GM18507 (cell line): ENCODE measurements at places on chromosomes 7 and 10.
A peak's percentile ranks its signal among the peaks of the same experiment; 100 is the strongest.

GRCh38 chr7:157688533-157689268 lies 351.9 kb downstream of the DNAJB6 start:
- DNase-seq = no peak

DNA sequence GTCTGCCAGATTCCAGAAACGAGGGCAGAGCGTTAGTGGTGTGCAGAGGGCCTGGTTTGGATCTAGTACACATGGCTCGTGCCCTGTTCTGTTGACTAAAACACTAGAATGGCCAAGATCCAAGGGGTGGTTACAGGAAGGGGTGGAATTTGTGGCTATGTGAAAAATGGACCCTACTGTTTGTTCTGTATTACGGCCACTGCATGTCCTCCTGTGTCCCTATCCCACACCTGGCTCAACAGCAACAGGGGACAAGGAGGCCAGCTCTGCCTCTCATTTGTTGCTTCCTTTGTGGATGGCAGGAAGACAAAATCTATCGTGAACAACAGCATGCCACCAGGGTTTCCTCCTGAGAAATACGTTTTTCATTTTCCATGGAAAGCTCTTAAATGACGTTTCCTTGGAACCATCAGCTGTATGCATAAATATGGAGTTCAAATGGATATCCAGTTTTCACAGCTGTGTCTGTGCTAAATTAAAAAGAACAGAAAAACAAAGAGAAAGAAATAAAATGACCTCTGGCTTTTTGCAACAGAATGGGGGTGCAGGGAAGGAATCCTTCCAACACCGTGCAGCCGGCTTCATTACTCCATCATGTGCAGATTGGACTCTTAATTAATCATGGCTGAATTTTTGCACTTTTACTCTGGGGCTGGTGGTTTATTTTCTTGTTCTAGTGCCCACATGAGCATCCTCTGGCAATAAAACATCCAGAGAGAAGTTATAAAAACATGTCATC lies 318.9 kb downstream of the CXCL12 start:
- DNase-seq = no peak

- DNase-seq = no peak
These were observed 15.1 kb downstream of the FBXL13 start for GRCh38 chr7:103059471-103059870.

- DNase-seq = no peak
These were observed 57.7 kb downstream of the STEAP1B start for GRCh38 chr7:22442187-22442881.

DNA sequence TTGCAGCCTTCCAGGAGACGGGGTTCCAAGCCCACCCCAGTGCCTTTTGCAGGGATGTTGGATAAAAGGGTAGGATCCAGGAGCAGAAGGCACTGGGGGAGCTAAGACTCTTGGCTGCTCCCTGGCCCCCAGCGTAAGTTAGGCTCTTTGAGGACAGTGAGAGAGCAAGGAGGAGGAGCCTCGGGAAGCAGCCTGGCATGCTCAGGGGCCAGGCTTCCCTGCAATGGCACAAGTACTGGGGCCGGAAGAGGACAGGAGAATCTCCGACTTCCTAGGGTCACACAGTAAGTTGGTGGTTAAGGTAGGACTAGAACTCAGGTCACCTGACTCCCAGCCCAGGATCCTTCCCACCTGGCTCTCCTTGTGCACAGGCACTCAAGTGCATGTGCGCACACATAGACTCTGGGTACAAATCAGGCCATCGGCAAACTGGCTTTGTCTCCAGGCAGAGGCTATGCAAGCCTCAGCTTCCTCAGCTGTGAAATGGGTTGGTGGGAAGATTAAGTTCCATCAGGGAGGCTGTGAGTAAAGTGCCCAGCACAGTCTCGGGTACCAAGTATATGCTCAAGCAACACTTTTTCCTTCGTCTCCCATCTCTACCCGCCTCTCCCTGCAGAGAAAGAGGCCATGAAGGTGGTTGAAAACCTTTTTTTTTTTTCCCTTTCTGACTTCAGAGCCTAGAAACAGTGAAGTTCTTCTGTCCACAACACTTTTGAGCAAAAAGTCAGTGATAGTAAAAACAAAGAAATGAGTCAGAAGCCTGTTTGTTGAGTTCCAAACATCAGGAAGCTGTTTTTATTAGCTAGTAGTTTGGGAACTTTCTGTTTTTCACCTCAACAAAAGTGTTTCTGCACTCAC lies 79.1 kb downstream of the NEURL1 start:
- no peak for DNase-seq

- no peak for DNase-seq
These were observed 162.2 kb downstream of the ARHGAP21 start for GRCh38 chr10:24561453-24561852.

GRCh38 chr10:27833792-27834191 lies 88.2 kb upstream of the MKX start:
- no peak for DNase-seq

GRCh38 chr10:60140651-60141632 lies 234.6 kb upstream of the CCDC6 start:
- no peak for DNase-seq

- DNase-seq = no peak
These were observed 45.4 kb downstream of the DKK1 start for GRCh38 chr10:52359441-52359840.

DNA sequence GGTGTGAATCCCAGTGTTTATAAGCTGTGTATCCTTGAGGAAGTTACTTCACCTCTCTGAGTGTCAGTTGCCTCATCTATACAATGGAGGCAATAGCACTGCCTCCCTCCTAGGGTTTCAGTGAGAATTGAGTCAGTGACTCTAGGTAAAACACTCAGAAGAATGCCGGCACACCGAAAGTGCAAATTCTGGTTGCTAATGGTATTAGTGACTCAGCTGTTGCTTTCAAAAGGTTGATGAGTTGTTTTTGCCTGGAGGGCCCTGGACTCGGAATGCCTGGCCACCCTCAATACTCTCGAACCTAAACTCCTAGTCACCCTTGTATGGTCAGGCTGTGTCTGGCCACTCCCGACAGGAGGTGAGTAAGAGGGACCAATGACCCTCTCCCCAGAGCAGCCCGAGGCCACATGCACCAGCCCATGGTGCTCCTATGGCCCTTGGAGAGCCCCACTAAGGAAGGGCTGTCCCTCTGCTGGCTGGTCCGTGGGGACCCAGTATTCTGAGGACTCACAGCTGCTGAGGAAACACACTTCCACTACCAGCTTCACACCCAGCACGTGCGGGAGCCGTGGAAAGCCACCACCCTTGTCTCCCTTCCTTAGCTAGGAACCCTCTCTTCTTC lies 60.2 kb downstream of the CALML3 start:
- peak; percentile 39 for DNase-seq

GRCh38 chr10:32951111-32951510 lies 6.9 kb downstream of the ITGB1 start:
- no peak for DNase-seq

- no peak for DNase-seq
These were observed 2.0 kb downstream of the GFRA1 start for GRCh38 chr10:116270771-116271592.

GRCh38 chr10:15124190-15124589 lies 27.0 kb downstream of the RPP38 start:
- no peak for DNase-seq

- DNase-seq = no peak
These were observed 37.2 kb downstream of the IKZF1 start for GRCh38 chr7:50341724-50342123.

DNA sequence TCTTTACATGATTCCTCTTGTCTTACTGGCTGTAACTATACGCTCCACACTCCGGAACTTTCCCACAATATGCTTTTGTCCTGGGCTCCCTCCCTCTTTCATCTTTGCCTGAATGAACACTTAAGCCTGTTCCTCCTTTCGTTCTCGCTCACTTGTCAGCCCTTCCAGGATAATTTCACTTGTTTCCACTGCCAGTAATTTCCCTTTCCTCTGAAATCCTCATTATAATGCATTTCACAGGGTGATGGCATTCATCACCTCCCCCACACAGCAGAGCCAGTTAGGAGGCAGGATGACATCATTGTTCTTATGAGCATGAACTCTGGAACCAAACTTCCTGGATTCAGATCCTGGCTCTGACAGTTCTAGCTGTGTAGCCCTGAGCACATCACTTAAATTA lies 372.6 kb downstream of the GPR158 start:
- no peak for DNase-seq

- DNase-seq = no peak
These were observed 435.2 kb upstream of the SEMA3D start for GRCh38 chr7:85622059-85622458.

DNA sequence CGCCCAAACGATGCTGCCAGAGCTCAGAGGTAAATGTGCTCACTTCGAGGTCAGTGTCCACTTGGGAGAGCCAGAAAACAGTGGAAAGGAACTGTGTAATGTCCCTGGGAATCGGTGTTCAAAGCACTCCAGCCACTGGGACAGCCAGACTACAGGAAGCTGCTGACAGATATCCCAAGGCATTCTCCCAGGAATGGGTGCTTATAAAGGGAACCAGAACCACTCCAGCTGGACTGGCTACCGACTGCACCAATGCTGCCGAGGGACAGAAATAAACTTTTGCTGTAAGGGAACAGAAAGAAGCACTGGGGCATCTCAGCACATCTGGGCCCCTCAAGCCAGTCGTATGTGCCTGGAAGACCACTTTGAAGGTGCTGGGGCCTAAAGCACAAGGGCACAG lies 76.7 kb downstream of the ATXN7L1 start:
- DNase-seq = no peak

DNA sequence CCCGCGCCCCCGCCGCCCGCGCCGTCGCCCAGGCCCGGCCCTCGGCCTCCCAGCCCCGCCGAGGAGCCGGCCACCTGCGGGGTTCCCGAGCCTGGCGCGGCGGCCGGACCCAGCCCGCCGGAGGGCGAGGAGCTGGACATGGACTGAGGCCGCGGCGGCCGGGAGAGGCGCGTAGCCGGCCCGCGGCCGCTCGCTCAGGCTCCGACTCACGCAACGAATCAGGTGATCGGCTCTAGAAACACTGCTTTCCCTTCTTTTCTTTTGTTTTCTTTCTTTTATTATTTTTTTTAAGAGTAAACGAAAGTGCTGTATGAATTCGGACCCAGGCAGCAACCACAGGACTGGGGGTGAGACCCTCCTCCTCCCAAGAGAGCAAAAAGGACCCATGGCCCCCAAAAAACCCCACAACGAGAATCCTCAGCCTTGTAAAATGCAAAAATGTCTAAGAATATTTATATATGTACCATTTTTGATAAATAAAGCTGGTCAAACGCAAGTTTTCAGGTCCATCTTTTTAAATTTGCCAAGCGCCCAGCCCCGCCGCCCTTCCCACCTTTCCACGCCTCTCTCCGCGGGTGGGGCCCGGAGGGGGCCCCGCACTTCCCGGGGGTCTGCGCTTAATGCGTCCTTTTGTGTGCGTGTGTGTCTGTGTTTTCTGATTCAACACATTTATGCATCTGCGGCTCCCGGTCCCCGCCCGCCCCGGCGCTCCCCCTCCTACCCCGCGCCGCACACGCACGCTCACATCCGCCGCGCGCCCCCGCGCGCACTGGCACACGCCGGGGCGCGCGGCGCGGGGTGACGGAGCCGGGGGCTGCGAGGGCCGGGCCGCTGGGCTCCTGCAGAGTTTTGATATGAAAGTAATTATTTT lies 4.4 kb downstream of the UNCX start:
- no peak for DNase-seq

DNA sequence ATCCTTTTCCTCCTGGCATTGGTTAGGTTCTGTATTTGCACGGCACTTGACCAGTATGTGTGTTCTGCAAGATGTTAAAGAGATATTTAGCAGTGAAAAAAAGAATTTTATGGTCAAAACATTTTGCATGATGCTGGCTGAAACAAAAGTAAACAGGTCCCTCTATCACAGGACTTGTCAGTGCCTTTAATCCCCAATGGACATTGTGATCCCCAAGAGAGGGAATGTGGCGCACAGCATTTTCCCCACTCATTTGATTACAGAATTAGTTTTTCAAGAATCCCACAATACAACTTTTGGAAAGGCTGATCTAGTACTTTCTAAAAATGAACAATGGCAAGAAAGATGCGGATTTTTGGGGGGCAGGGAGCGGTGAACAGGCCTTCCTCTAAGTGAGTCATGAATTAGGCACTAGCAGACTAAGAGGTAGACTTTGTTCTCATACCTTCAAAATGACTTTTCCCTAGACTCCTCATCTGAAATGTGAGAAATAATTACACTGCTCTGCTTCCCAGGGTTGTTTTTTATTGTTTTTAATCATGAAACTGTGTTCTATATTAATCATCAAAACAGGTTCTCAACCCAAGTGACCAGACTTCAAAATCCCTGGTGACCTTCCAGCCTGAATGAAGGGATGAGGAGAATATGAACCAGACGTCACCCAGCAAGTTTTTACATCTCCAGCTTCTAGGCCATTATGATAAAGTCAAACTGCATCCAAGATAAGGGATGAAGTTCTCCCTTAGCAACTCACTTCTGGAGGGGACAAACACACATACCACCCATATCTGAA lies 8.6 kb downstream of the FBXW4 start:
- DNase-seq = no peak

DNA sequence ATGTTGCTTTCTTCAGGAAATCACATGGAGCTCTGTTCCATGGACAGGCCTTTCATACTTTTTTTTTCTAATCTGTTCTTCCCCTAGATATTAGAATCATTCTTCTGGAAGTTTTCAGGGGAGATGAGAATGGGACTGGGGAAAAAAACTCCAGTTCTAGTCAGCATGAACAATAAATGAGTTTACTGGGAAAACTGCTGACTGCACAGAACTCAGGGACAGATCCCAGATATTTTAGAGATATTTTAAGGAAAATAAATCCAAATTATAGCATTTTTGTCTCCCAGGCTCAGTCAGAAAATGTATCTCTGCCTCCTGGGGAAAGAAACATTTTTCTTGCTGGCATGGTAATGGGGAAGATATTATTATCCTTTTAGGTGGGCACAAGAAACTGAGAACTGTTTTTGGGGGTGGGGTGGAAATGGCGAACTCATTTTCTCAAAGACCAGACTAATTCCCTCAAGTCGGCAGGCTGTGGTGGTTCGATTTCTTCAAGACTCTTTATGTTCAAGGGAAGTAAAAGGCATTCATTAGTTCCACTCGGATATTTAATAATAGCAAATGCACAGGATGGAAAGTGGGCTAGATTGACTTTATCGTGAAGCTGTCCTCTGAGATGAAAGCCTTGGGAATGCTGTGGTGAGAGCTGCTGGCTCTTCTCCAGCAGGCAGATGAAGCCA lies 157.5 kb downstream of the ADRA2A start:
- DNase-seq = no peak

DNA sequence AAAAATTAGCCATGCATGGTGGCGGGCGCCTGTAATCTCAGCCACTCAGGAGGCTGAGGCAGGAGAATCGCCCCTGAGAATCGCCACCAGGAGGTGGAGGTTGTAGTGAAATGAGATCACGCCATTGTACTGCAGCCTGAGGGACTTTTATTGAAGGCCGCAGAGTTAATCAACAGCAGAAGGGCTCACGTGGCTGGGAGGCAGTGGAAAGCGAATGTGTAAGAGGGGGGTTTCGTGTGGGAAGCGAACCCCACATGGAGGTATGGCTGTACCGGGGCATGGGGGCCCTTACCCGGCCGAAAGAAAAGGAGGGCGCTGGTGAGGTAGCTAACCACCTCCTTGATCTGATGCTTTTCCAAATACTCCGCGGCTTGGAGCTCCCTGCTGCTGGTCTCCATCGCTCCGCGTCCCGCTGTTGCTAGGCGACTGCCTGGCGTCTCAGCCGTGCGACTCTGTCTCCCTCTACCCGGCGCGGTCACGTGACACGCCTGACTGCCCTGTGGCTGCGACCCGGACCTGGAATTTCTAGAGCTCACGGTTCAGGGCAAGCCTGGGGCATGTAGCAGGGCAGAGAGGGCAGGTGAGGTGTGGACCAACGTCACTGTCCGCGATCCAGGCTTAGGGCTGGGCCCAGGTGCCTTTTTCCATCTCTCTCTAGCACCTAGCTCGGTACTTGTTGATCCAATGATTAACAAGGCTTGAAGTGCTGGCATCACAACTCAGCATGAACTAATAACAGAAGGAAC lies at the start of gene EFCAB10:
Gene EFCAB10 (minus strand): TSS at position 428 of the 746 bp plus-strand sequence. CDS start 30 bp downstream, at position 398.
- peak; percentile 40 for DNase-seq
